ENCODE measurements at places on chromosomes 6 and 20. TPM values are rescaled to one million over a fixed set of nuclear protein-coding genes. Genes with fewer than 3 reads are reported as not detected.

Gene LY86
- total RNA-seq = not detected

Gene PLA2G7
- not detected for total RNA-seq

Gene TINAG
- total RNA-seq = not detected

Gene TLDC2
- not detected for total RNA-seq

Gene SIRPG
- not detected for total RNA-seq

Gene IL17A
- not detected for total RNA-seq

Gene LMBRD1
- total RNA-seq = 45.2 TPM

Gene OPRM1
- total RNA-seq = not detected

Gene KHDRBS2
- not detected for total RNA-seq
